Natural killer cell (primary cell): ENCODE measurements at places on chromosomes 2 and 18. TPM values are rescaled to one million over a fixed set of nuclear protein-coding genes. Genes with fewer than 3 reads are reported as not detected.

Gene TWIST2
- total RNA-seq = not detected

Gene PJVK
- total RNA-seq = 2.7 TPM

Gene RNMT
- 77.4 TPM for total RNA-seq

Gene CCDC178
- not detected for total RNA-seq

Gene GFPT1
- 15.0 TPM for total RNA-seq

Gene CNGA3
- total RNA-seq = not detected

Gene PLEK
- 333 TPM for total RNA-seq

Gene UBE2E3
- 59.3 TPM for total RNA-seq

DNA sequence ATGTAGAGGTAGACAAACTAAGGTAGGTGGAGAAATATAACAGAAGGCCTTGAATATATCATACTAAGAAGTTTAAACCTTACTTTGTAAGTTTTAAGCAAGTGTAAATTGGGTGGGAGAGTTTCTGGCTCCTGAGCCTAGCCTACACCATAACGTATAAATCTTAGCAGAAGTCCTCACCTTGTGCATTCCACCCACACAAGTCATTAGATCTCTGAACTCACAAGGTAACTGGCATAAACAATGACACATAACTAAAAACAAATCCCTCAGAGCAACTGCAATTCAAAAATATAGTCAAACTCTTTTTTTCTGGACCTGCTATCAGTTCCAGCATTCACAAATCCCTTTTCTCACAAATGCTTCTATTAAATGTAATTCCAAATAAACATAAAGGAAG, 9.4 kb downstream of the REV1 start:
- DNase-seq = no peak

DNA sequence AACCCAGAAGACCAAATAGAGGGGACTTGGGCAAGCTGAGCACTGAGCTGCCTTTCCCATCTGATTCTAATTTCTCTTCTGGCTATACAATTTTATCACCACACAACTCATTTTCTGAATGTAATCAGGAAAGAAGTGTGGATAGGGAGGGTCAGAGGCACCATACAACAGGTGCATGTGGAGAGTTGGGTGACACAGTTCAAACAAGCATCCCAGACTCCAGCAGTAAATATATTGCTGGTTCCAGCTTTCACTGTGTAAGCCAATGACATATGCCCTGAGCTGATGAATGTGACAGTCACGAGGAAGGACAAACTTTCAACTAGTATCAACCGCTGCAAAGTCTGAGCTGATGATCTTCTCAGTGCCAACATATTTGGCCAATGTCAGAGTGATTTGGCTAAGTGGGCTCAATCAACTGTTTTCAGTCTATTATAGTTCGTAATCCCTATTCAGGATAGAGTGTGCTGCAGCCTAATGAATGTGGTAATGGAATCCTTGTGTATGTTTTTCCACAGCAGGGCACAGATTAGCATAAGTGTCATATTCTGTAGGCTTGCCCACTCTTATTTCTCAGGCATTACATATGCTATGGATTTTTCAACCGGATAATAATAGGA, 109.9 kb upstream of the MEIS1 start:
- no peak for DNase-seq

DNA sequence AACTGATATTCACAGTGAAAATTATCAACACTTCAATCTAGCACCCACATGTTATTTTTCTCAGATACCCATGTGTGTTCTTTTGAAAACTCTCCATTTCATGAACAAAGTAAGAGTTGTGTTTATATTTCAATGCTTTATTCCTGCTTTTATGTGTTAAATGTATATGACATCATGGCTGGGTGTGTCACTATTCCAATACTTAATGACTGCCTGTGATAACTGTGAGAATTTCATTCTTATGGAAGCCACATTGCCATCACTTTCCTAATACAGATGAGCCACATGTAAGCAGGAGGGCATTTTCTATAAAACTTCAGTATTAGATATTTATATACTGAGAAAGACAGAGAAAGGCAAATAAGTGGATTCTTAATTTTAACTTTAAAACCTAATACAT, 100.4 kb upstream of the FIGN start:
- DNase-seq = no peak

DNA sequence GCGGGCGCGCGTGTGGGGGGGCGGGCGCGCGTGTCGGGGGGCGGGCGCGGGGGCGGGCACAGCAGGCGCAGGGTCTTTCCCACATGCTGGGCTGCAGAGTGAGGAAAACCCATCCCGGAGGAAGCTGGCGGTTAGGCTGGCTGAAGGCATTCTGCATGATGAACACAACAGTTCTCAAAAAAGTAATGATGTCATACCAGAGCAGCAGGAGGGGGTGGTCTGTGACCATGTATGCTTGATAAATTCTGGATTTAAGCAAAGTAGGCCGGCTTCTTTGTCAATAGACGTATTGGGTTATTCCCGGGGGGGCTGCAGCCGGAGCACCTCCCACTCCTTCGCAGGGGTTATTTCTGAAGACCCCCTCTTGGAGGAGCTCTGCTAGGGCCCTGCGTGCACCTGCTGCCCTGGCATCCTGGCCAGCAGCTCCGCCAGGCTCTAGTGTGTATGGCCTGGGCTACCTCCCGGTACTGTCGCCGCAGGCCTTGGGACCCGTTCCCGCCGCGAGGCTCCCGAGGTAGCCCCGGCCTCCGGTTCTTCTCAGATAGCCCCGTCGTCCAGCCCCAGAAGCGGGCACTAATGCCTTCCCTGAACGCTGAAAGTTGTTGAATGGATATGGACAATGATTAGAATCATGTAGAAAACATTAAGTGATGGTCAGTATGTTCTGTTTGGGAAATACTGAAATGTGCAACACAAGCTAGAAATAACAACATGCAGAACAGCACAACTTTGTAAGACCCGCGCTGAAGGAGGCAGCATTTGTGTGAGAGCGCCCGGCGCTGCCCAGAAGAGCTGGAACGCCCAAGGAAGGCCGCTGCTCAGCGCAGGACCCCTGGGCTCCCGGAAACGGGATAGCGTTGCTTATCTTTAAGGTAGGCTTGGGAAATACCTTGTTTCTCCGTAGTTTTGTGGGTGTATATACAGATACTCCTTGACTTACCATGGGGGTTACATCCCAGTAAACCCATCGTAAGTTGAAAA, 101.4 kb upstream of the RAB6C start:
- no peak for DNase-seq
